Esophagus squamous epithelium (tissue), 5 donors: ENCODE measurements at places on chromosomes 2 and 18.

DNA sequence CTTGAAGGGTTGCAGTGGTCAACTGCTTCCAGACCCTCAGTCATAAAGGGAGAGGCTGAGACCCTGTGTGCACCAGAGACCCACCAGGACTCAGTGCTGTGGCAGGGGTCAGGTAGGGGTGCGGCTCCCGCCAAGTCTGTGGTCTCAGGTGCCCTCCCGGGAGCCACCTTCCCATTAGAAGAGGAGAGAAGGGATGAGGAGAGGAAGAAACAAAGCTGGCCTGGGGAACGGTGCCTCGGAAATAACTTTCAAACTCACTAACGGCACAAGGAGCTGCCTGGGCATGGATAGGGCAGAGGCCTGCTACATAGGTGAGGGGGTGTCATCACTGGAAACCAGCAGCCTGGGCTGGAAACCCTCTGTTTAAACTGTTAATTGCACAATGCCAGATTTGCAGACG, 84.9 kb downstream of the TPO start:
- no peak for DNase-seq
- no peaks in the 10 kb centered on the region for H3K36me3 ChIP-seq
- peaks cover 24% of the 10 kb centered on the region for H3K27me3 ChIP-seq
- H3K4me3 ChIP-seq = no peak overlapping the region
- H3K4me1 ChIP-seq = no peaks in the 10 kb centered on the region

DNA sequence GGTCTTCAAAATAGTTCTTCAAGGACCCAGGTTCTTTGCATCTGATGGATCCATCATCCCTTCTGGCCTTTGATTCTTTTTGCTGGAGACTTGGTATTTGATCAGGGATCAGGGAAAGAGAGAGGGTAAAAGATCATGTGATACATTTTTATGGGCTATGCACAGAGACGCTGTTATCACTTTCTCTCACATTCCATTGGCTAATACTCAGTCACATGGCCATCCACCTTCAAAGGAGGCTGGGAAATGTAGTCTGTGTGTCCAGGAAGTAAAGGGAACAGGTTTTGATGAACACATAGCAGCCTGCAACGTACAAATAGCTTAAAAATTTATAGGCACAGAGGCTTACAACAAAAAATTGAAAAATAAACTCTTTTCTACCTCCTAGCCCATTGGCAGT, 629.6 kb upstream of the FANCL start:
- H3K27ac ChIP-seq = no peak overlapping the region
- no peaks in the 10 kb centered on the region for H3K36me3 ChIP-seq
- DNase-seq = no peak
- no peaks in the 10 kb centered on the region for H3K4me1 ChIP-seq

- H3K27ac ChIP-seq = no peak overlapping the region
- DNase-seq = no peak
- H3K36me3 ChIP-seq = no peaks in the 10 kb centered on the region
- H3K27me3 ChIP-seq = no peaks in the 10 kb centered on the region
Measured at GRCh38 chr2:11870584-11870983, 124.2 kb downstream of the LPIN1 start.

DNA sequence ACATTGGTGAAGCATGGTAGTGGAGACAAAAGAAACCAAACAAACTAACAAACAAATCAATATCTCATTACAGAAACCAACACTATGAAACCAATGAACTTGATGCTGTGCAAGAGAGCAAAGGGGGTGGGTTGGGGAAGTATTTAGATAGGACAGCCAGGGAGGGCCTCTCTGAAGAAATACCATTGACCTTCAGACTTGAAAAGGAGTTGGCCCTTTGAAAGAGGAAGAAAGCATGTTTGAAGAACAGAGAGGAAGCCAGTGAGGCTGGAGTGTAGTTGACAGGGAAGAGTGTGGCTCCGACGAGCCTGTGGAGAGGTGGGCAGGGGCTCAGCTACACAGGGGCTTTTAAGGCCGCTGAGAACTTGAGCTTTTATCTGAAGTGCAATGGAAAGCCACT, 151.0 kb upstream of the GATA6 start:
- no peaks in the 10 kb centered on the region for H3K36me3 ChIP-seq
- no peak for DNase-seq
- H3K4me3 ChIP-seq = no peak overlapping the region
- no peaks in the 10 kb centered on the region for H3K27me3 ChIP-seq
- H3K27ac ChIP-seq = no peak overlapping the region
- H3K4me1 ChIP-seq = no peaks in the 10 kb centered on the region

GRCh38 chr2:181790716-181791649, 100.5 kb upstream of the ITPRID2 start:
- DNase-seq = no peak
- H3K27ac ChIP-seq = peak overlapping the region; percentile 41
- H3K36me3 ChIP-seq = no peaks in the 10 kb centered on the region

- no peaks in the 10 kb centered on the region for H3K4me1 ChIP-seq
- no peak overlapping the region for H3K4me3 ChIP-seq
- peaks cover 18% of the 10 kb centered on the region for H3K36me3 ChIP-seq
- no peaks in the 10 kb centered on the region for H3K27me3 ChIP-seq
Measured at GRCh38 chr2:201164166-201164565, 18.8 kb upstream of the CASP10 start.

DNA sequence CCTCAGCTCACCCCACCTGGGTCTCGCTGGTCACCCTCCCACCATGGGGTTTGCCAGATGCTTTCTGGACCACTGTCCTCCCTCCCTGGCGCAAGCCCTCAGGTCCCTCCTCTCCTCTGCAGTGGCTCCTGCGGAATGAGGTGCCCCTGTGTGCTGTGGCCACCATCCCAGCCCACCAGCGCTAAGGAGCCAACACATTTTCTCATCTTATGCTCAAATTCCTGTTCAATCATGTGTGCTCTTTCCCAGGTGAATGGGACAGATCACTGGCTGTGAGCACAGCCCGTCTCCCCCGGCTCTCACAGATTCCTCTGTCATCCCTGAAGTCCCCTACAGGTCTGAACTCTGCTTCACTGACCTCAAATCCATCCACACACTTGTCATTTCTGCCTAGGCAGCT, 15.2 kb upstream of the CCDC74B start:
- no peak overlapping the region for H3K27ac ChIP-seq
- no peak for DNase-seq
- H3K4me1 ChIP-seq = no peaks in the 10 kb centered on the region
- H3K4me3 ChIP-seq = no peak overlapping the region

- no peak for DNase-seq
- no peaks in the 10 kb centered on the region for H3K36me3 ChIP-seq
- H3K4me3 ChIP-seq = no peak overlapping the region
- no peaks in the 10 kb centered on the region for H3K4me1 ChIP-seq
- H3K27ac ChIP-seq = no peak overlapping the region
Measured at GRCh38 chr2:68686178-68686577, 42.8 kb downstream of the PROKR1 start.

DNA sequence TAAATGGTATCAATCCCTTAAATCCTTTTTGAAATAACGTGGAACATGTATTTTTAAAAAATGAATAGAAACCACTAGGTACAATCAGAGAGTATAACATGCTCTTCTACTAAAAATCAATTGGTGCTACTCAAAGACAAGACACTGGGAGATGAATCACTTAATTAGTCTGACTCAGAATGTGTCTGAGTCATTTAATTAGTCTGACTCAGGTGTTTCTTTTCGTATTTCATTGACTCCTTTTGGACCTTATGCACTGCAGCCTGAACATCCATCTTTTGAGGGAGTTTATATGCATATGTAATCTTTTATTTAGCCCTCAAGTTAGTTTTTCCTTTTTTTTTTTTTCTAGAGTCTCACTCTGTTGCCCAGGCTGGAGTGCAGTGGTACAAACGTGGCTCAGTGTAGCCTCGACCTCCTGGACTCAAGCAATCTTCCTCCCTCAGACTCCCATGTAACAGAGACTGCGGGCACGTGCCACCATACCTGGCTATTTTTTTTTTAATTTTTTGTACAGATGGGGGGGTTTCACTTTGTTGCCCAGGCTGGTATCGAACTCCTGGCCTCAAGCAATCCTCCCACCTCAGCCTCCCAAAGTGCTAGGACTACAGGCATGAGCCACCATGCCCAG, 26.5 kb downstream of the PPP4R3B start:
- H3K36me3 ChIP-seq = no peaks in the 10 kb centered on the region
- no peak overlapping the region for H3K4me3 ChIP-seq
- no peaks in the 10 kb centered on the region for H3K4me1 ChIP-seq
- H3K27ac ChIP-seq = no peak overlapping the region
- H3K27me3 ChIP-seq = no peaks in the 10 kb centered on the region

DNA sequence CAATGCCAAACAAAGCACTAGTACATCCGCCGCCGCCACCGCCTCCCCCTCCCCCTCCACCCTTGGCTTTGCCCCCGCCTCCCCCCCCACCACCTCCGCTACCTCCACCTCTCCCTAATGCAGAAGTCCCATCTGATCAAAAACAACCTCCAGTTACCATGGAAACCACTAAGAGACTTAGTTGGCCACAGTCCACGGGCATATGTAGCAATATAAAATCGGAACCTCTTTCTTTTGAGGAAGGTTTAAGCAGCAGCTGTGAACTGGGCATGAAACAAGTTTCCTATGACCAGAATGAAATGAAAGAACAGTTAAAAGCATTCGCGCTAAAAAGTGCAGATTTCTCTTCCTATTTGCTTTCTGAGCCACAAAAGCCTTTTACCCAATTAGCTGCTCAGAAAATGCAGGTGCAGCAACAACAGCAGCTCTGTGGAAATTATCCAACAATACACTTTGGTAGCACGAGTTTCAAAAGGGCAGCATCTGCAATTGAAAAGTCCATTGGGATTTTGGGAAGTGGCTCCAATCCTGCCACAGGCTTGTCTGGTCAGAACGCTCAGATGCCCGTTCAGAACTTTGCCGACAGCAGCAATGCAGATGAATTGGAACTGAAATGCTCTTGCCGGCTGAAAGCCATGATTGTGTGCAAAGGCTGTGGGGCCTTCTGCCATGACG, 168.0 kb downstream of the ASXL3 start:
- H3K36me3 ChIP-seq = no peaks in the 10 kb centered on the region
- no peak for DNase-seq
- H3K4me1 ChIP-seq = no peaks in the 10 kb centered on the region
- no peak overlapping the region for H3K4me3 ChIP-seq
- no peaks in the 10 kb centered on the region for H3K27me3 ChIP-seq

GRCh38 chr18:76821875-76822505, 367 bp upstream of the ZNF236 start:
- no peaks in the 10 kb centered on the region for H3K27me3 ChIP-seq
- H3K4me3 ChIP-seq = peak overlapping the region; percentile 91
- H3K36me3 ChIP-seq = no peaks in the 10 kb centered on the region
- DNase-seq = no peak

DNA sequence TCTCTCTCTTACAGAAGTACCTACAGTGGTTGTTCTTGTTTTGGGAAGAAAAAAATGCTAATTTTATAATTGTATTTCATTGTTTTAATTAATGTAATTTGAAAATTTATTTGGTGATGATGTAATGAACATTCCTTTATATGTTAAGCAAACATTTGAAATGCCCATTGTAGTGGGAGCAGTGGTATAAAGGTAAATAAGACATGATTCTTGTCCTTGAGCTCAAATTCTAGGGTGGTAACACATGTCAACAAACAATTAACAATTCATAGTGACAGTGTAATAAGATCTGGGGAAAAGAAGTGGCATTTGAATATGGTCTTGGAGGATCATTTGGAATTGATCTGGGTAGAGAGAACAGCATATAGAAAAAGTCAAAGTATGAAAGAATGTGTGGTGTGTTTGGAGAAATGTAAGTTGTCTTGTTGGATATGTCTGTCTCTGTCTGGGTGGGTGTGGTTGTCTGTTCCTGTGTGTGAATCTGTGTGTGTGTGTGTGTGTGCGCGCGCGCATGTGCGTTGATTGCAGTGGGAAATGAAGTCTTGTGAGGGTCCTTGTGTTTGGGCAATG, 5.8 kb downstream of the PTPN4 start:
- H3K36me3 ChIP-seq = no peaks in the 10 kb centered on the region
- peaks cover 37% of the 10 kb centered on the region for H3K4me1 ChIP-seq
- no peak overlapping the region for H3K27ac ChIP-seq
- no peak for DNase-seq
- H3K27me3 ChIP-seq = no peaks in the 10 kb centered on the region
- H3K4me3 ChIP-seq = no peak overlapping the region

DNA sequence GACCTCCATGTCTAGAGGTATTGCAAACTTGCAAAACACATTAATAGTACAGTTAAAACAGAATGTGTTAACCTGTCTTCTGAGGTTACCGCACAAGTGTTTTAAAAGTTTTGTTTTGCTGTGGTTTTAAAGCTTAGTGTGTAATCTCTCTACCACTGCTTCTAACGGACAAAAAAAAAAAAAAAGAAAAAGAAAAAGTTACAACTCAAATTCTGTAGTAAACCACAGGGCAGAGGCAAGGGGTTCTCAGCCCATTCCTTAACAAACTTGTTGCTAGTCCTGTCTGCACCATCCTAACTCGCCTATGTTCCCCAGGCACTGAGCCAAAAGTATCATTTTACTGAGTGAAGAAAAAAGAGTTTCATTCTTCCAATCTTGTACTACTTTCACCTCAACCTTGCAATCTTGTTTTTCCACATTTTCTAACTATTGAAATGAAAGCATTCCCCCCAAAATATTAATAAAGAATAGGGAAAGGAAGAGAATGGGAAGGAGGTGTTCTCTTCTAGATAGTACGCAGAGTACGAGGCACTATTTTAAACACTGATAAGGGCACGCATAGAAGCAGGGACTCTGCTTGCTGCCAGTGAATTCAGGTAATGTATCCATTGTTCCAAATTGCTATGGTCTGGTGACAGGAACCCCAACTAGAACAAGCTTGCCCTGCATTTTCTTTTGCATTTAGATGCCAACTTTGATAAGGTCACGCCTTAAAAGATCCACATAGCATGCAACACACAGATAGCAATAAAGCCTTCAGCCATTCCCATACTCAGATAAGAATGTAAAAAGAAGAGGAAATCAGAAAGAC, 47.1 kb downstream of the IKZF2 start:
- H3K4me3 ChIP-seq = no peak overlapping the region
- H3K36me3 ChIP-seq = no peaks in the 10 kb centered on the region
- H3K27me3 ChIP-seq = no peaks in the 10 kb centered on the region
- H3K27ac ChIP-seq = no peak overlapping the region

DNA sequence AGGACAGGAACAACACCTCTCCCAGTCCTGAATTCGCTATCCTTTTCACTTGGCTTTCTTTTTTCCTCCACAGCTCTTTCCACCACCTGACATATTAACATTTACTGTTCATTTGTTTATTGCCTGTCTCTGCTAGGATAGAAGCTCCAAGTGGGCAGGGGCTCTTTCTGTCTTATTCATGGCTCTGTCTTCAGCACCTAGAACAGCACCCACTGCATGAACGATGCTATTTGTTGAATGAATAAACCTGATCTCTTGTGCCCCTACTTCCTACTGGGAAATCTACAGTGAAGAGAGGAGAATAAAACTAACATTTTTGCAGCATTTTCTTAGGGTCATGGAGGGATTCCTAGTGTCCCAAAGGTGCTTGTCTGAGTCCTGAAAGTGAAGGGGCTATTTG, 24.4 kb upstream of the GAREM2 start:
- no peaks in the 10 kb centered on the region for H3K27me3 ChIP-seq
- no peaks in the 10 kb centered on the region for H3K36me3 ChIP-seq
- DNase-seq = no peak
- no peak overlapping the region for H3K4me3 ChIP-seq

- H3K36me3 ChIP-seq = no peaks in the 10 kb centered on the region
- no peak overlapping the region for H3K4me3 ChIP-seq
- no peak for DNase-seq
- H3K27me3 ChIP-seq = no peaks in the 10 kb centered on the region
- no peak overlapping the region for H3K27ac ChIP-seq
Measured at GRCh38 chr18:78619854-78620253, 359.8 kb upstream of the SALL3 start.

- no peaks in the 10 kb centered on the region for H3K4me1 ChIP-seq
- H3K4me3 ChIP-seq = no peak overlapping the region
- no peak for DNase-seq
- H3K27ac ChIP-seq = no peak overlapping the region
Measured at GRCh38 chr2:60984720-60985119, 32.8 kb upstream of the PEX13 start.

GRCh38 chr2:2791606-2792005, 460.5 kb upstream of the MYT1L start:
- DNase-seq = no peak
- H3K27ac ChIP-seq = no peak overlapping the region
- H3K4me1 ChIP-seq = no peaks in the 10 kb centered on the region
- H3K4me3 ChIP-seq = no peak overlapping the region
